ENCODE measurements at places on chromosomes 4 and X. TPM values are rescaled to one million over a fixed set of nuclear protein-coding genes. Genes with fewer than 3 reads are reported as not detected.

UGT2A3 gene
- total RNA-seq, result 0.08 TPM

CCNI gene
- 114 TPM for total RNA-seq

PRDX4 gene
- total RNA-seq, result 112 TPM

UGT2B15 gene
- 0.16 TPM for total RNA-seq

DNA sequence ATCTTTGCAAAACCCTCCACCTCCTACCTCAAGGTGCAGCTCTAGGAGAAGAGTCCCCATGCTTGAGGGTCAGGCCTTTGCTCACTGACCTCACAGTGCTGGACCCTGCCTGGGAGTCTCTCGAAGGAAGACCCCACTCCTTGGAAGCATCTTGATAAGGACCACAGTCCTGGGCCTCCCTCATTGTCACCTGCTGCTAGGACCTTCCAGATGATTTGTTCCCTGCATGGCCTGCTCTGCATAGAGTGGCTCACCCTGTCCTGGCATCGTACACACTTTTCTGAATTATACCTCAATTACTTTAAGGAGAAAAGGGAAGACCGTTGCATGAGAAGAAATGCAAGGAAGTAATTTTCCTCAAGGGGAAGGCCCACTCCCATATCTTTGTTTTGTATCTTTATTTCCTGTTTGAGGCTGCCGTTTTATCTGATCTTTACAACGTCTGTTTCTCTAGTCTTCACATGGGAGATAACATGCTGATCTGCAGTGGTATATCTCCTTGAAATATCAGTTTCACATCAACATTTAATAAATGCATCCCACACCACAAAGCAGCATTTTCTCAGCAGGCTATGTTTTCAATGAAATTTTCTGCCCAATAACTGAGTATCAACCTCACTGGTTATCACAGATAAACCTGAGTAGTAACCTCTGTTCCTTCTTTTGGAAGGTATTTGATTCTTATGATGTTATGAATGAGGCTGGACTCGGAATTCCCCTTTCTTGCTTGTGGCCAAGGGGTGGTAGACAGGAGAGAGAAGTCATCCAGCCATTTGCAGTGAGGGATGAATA lies 15.0 kb upstream of the AKAP17A start:
- no peak for DNase-seq

- no peak for DNase-seq
Measured at GRCh38 chr4:104795264-104795939, 300.7 kb upstream of the CXXC4 start.

DNA sequence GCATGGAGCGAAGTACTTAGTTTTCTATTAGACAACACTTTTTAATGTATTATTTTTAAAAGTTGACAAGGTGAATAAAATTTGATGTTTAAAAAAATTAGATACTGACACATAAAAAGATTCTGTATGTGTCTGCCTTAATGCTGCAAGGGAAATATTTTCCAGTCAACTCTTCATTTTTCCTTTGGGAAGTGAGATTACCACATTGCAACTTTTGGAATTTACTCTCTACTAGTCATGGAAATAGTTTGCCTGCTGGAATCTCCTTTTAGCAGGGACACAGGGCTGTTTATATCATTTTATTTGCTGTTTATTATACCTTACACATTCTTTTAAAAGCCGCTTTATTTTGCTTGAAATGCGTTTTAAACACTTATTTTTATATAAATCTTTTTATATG lies 135.1 kb downstream of the MID1 start:
- no peak for DNase-seq

DNA sequence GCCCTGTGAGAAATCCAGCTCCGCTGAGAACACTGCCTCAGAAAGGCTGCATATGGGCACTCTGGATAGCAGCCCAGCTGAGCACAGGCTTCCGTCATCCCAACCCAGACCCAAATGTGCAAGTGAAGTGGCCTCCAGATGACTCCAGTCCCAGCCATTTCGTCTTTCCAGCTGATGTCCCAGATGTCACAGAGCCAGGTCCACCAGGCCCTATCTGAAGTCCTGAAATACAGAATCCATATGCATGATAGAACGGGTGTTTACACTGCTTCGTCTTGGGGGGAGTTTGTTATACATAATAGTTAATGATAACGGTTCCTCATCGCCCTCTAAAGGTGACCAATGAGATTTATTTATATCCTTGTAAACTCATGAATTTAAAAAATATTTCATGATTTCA lies 72.6 kb upstream of the TRIM2 start:
- DNase-seq, result no peak

GRCh38 chr4:3599951-3600350 lies 67.7 kb upstream of the LRPAP1 start:
- no peak for DNase-seq

GRCh38 chr4:101987623-101988243 lies 197.2 kb downstream of the BANK1 start:
- DNase-seq, result no peak

DNA sequence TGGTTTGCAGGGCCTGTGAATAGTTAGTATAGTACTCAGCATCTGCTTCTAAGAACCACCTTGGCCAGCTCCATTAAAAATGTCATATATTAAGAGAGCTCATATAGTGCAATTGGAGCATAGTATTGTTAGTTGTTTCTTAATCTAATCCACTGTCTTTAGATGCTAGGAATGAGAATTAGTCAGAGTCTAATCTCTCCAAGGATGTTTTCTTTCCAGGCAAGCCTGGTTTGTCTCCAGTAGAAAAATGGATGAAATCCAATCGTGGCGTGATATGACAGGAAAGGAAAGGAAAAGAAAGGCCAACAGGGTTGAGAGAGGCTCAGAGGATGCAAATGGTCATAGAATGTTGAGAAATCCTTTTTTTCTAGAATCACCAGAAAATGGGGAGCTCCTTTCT lies 15.0 kb upstream of the TMEM164 start:
- no peak for DNase-seq

- DNase-seq, result no peak
Measured at GRCh38 chrX:122934131-122934530, 249.9 kb upstream of the GRIA3 start.

DNA sequence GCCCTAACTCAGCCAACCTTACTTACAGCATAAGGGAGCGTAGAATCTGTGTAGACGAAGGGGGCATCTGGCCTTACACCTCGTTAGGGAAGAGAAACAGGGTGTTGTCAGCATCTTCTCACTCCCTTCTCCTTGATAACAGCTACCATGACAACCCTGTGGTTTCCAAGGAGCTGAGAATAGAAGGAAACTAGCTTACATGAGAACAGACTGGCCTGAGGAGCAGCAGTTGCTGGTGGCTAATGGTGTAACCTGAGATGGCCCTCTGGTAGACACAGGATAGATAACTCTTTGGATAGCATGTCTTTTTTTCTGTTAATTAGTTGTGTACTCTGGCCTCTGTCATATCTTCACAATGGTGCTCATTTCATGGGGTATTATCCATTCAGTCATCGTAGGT lies 14.6 kb downstream of the PLP1 start:
- DNase-seq, result no peak

GRCh38 chrX:12881914-12882313 lies 15.0 kb downstream of the TLR7 start:
- no peak for DNase-seq

DNA sequence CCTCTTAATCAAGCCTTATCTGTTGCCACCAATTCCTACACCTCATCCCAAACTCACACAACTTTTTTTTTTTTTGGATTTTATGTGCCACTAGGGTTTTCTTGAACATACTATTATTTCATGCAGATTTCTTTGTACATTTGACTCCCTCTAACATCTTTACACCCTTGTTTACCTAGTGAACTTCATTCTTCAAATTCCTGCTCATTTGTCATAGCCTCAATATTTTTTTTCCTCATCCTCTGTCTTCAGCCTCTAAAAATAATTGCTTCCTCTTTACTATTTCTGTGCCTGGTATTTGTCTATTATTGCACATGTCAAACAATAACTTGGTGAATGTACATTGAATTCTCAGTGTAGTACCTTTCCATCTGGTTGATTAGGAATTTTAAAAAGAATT lies 22.0 kb downstream of the NBDY start:
- no peak for DNase-seq

GRCh38 chrX:109190542-109190941 lies 291.3 kb downstream of the GUCY2F start:
- DNase-seq, result no peak

DNA sequence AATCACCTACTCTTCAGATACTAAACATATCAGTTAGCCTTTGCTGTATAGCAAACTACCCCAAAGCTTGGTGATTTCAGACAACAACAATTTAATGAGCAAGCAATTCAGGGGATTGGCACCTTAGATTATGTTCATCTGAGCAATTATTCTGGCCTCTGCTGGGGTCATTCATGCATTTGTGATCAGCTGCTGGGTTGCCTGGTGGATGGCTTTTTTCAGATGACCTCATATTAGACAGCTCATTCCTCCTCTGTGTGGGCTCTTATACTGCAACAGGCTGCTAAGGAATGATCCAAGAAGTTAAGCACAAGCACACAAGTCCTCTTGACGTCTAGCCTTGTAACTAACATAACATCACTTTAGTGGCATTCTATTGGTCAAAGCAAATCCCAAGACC lies 153.0 kb upstream of the PPP1R2C start:
- DNase-seq, result no peak

DNA sequence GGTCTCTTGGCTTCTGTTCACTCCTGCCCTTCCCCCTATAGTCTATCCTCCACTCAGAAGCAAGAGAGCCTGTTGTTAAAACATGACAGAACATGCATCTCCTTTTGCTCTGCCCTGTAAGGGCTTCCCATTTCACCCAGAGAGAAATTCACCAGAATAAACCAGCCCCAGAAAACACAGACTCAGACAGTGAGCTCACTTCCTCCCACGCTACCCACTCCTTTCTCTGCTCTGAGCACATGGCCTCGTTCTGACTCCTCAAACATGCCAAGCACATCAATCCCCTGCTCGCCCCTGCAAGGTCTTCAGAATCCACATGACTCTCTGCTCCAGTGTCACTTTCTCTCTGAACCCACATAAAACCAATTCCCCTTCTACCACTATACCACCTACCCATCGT lies 50.4 kb downstream of the MID1 start:
- no peak for DNase-seq

- DNase-seq, result no peak
Measured at GRCh38 chr4:75634951-75635350, 4.6 kb upstream of the CDKL2 start.

DNA sequence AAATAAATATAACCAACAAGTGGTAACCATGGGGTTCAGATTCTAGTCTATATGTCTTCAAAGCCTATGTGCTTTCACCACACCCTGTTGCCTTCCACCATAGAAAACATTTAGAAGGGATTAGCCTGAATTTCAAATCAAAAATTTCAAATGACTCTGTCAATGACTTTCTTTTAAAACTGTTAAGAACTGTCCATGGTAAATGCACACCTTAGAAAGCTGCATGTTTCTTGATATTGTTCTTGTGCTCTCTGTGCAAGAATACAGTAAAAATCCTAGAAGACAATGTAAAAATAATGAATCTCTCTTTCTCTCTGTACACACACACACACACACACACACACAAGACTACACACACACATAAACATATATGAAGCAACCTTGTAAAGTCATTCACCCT lies 74.6 kb upstream of the EXOC1L start:
- no peak for DNase-seq

DNA sequence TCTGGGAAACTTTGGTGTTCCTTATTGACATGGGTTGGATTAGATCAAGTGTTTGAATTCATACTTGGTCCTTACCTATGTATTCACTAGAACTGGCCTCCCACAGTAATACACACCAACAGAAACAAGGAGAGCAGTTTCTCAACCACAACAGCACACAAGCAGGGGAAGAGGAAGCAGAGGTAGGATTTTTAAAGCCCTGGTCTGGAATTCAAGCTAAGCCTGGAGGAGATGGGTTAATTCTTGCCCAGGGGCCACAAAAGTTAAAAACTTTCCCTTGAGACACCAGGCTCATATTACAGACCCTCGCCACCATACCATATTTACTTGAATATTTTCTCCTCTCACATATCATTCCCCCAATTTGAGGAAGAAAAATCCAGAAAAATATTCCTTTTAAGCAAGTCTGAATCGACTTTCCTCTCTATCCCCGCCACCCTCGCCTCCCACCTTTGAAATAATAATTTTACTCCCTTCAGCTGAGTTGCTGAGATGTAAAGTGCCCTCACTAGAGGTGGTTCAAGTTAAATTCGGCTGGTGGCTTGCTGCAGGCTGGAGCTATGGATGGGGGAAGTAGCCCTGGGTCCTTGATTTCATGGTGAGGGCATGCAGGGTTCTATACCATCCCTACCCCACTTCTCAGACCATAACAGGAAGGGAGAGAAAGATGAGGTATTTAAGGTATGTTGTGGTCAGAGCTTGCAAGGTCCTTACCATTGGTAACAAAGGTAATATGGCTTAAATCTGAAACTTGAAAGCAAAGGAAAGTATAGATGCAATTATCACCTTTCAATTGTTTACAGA lies 440.2 kb downstream of the INPP4B start:
- no peak for DNase-seq

GRCh38 chrX:39690541-39691415 lies 407.0 kb downstream of the BCOR start:
- no peak for DNase-seq

DNA sequence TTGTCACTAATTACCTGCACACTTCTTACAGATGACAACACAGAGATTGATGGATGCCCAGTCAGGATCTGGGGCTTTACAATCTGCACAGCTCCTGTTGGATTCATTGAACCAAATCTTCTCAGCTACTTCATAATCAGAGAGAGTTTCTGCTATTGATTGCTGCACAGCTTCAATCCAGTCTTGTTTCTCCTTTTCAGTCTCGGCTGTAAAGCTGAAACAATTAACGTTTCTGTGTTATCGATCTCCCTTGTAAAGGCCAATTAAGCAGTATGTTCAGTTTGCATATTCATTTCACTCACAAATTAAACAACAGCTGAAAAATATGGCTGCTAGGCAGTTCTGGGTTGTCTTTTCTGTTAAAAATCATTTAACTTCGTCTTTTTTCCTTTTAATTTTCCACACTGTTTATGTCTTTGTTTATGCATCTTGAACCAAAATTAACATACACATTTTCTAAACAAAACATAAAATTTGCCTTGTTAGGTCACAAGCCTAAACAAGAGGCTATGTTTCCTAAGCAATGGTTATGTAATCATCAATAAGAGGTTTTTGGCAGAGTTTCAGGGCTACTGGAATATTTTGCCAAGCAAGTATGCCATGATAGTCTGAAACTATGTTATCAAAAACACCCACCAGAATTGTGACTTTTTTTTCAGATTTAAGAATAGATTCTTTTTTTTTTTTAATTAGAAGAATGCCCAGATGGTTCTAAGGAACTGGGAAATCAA lies 79.2 kb downstream of the ARAP2 start:
- DNase-seq, result no peak
